Stimulated activated CD8-positive, alpha-beta memory T cell treated with anti-CD3 and anti-CD28 coated beads, Interleukin-7, amount 100 ng/mL, for 1 hour (primary cell): ENCODE measurements at places on chromosomes 6 and 20.

GRCh38 chr20:51631011-51631950 lies 88.8 kb upstream of the NFATC2 start:
- no peak for DNase-seq

DNA sequence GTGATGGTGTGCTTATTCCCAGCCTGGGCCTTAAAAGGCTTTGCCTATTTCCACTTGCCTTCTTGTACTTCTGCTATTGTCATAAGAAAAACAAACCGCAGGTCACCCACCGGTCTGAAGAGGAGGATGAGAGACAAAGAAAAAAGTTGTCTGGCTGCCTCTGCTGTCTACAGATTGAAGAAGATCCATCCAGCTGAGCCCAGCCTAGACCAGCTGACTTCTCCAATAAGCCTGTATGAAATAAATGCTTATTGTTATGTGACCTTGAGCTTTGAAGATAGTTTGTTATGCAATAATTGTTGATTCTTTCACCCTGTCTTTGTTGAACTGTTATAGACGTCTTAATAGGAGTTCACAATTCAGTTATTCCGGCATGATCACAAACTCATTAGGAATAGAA lies 223.8 kb upstream of the PRSS16 start:
- no peak for DNase-seq

DNA sequence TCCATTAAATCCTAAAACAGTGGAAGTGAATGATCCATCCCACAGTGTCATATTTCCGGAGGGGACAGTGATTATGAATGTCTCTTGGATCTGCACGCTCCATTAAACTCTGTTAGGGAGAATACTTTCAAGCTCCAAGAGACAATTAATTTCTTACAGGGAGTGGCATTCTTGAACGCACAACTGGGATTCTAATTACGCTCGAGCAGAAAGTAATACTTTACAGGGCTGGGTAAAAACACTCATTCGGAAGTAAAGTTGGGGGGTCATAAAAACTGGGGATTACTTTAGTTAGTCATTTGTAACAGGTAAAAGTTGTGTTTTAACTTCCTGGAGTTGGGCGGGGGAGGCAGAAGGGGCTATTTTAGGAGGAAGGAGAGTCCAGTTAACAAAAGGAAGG lies 151.8 kb downstream of the ZFP64 start:
- DNase-seq, result no peak

GRCh38 chr20:61901392-61902220 lies 164.1 kb downstream of the TAF4 start:
- no peak for DNase-seq

DNA sequence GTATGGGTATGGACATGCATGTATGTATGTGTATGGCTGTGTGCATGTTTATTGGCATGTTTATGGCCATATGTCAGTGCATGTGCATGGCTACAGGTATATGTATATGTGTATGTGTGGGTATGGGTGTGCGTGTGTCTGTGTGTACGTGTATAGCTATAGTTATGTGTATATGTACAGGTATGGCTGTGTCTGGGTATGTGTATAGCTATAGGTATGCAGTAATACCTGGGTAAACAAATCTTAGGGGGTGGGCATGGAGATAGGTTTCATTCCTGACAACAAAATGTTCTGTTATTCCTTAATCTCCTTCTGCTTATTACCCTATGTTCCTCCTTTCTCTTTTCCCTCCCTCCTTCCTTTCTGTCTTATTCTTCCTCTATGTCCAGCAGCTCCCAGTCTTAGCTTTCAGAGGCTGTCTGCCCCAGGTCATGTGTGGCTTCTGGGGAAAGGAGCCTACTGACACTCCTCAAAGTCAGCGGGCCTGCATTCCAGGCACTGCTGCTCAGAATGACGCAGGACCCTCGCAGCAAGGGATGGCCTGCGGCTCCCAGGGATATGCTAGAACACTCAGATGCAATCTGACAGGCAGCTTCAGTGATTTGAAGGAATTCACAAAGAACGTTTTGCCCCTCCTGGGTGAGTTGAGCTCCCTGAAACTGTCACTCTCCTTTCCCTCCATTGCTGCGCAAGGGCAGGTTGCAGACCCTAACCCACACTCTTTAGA lies 139.3 kb upstream of the PHACTR1 start:
- no peak for DNase-seq

DNA sequence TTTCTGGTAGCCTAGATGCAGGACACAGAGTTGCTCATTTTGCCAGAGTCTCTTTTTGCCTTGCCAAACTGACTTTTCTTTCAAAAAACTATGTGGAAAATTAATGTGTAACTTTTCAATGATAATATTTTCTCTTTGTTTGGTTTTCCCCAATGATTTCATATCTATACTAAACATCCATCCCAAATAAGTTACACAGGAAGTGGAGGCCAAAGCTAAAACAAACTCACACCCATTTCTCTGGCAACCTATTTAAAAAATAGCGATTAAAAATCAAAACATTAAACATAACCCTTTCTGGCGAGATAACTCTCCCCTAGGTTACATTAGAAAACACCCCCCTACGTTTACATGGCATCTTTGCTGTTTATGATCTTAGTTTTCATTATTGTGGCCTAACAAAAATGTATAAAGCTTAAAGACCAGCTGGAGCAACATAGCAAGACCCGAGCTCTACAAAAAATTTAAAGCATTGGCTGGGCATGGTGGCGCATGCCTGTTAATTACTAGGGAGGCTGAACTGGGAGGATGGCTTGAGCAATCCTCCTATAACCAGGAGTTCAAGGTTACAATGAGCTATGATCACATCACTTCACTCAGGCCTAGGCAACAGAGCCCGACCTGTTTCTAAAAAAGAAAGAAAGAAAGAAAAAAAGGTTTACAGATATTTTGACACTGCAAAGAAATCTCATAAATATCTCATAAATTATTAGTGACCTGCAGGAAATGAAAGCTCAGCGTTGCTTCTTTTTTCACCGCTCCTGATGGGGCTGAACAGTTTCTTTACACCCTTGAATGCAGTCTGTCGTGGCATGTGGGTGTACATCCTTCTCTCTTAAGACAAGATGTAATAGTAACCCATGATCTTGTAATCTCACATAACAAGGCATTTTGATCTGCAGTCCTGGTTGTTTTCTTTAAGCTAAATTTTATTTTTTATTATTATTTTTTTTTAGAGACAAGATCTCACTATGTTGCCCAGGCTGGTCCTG lies 32.8 kb upstream of the CEP85L start:
- no peak for DNase-seq

DNA sequence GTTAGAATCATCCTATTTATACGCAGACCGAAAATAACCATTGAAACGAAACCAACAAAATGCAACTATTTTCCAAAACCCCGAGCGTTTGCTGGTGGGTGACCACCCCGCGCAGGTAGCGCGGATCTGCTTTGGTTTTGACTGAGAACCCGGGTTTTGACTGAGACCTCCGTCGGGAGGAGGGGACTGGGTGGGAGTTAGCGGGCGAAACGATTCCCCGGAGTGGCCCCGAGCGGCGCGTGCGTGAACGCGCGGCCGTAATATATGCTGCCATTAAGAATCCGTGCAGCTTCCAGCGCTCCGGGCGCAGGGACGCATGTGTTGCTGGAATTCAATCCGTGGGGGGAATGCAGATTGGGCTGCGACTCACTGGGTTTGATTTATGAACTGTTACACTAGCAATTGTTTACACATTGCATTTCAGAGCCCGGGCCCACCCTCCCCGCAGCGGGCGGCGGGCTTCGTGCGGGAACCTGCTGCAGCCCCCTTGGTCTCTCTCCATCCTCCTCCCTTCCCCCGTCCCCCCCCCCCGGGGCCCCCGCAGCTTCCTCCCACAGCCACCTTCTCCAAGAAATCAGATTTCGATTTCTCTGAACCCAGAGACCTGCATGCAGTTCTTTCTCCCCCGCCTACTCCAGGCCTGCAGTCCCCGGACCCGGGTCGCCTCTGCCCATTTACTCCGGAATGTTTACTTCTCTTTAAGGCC lies 9.9 kb downstream of the NRN1 start:
- no peak for DNase-seq

DNA sequence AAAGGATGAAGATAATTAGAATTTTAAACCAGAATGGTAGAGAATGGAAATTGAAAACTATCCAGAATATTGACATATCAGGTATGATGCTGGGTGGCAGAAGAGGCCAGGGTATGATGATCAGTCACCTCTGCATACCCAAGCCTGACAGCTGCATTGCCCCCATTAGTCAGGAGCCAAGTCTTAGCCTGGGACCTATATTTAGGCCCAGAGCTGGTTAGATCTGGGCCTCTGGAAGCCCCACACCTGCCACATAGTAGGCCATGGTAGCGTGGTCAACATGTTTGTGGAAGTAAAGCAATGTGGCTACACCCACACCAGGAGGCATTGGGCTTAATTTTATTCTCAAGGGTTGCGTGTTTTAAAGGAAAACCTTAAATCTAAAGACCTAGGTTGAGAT lies 32.1 kb upstream of the CALHM6 start:
- no peak for DNase-seq

DNA sequence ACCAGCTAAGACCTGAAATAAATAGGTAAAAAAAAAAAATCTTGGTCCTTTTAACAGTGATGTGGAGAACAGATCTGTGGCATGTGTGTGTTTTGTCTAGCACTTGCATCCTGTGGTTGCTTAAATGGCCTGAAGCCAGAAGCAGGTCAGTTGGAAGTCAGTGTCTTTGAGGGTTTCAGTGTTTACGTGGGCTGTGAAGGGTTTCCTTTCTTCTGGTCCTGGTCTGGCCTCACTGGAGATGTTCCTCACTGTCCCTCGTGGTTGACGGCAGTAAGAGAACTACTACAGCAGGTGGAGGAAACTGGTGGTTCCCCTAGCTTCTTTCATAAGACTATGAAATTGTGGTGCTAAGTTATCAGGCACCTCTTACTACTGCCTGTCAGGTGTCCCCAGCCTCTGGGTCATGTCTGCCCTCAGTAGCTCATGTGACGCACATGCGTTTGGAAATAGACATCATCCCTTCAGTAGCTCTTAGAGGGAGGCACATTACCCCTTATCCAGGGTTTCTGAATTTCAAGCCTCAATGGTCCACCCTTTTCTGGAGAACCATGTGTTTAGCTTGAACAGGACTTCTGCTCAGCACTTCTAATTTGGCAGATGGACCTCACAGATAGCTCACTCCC lies 59.4 kb upstream of the SCP2D1 start:
- DNase-seq, result no peak

DNA sequence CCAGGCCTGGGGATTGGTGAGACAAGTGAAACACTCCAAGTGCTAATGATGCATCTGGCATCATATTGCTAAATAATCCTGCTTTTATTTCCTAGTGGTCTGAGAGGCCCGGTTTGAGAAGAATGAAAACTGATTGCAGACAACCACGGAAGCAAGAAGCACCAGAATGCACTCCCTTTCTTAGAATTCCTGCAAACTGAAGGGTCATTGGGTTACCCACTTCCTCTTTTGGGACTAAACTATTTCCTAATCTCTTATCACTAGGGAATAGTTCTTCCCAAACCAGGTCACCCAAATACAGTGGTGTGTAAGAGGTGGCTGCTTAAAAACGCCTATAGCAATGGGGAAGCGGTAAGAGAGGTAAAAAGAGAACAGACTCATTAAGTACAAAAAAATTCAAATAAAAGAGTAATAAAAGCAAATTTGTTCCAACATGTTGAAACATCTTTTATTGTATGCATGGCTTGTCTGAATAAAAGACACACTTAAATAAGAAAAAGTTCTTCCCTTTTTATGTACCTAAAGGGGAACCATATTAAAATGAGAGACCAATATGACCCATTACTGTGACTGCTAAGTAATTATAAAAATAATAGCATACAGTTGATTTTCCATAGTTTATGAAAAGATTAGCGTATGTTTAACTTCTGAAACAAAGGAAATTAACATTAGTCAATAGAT lies 125.8 kb downstream of the MYB start:
- DNase-seq, result no peak

DNA sequence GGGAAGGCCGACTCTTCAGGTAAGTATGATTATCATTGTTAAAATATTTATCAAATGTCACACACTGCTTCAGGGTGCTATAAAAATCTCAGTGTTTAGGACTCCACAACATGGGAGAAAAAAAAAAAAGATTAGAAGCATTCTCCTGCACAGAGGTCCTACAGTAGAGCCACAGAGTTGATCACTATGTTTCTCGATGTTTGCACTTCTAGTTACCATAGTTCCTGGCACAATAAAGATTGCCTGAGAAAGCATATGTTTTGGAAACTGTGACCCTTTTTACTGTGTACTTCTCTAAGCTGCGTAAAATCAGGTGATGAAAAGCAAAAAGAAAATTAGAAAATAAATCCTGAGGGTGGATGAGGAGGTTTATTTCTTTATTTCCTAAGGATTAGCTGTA lies 269.9 kb upstream of the SYNCRIP start:
- DNase-seq, result no peak

- no peak for DNase-seq
Observed at GRCh38 chr6:20202324-20202658, 10.0 kb downstream of the MBOAT1 start.

DNA sequence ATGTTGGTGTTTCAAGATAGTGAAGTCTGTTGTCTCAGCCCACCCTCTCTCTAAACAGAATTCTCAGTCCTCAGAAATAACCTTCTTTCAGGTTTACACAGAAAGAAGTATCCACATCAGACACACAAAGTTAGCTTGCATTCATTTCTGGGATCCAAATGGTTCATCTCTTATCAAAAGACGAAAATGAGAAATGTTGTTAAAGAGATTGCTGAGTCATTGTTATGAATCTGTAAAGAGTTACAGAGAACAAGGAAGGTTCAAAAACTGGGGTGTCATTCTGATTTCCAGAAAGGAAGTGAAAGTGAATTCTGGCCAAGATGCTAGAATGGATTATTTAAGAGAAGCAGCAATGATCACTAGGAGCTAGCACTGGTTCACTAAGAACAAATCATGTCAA lies 90.5 kb upstream of the ATXN1 start:
- DNase-seq, result no peak

DNA sequence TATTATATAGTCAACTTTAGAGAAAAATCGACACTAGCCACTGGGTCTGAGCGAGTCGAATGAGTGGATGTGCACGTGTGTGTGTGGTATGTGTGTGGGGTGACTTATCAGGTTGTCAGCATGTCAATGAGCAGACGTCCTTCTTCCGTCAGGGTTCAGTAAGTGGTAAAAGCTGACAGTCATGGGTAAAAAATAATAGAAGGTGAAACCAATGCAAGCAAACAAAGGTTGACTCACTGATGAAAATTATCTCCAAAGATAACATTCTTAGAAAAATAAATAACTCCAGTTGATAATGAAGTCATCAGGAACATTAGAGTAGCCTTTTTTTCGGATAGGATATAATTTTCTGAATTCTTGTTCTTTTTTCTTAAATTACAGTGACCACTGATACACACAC lies 243.8 kb upstream of the FOXQ1 start:
- DNase-seq, result no peak

DNA sequence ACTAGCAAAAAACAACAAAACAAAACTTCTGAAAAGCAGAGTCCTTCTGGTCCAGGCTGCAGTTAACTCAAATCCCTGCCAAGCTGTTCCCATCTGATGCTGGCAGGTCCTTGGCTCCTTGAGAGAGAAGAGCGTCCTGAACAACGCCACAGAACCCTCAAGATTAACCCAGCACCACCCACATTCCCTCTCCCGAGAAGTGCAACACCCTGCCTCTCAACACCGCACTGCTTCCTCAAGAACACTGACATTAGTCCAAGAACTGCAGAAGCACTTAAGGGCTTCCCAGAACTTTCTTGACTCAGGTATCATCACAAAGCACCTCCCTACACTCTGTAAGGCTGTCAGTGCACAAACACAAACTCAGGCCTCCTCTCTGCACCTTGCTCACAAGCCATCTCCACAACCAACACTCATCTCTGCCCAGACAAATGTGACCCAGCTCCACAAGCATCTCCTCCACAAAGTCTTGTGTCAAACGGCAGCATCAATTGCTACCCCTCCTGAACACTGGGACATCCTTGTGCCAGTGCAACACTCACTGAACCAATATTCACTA lies 7.5 kb downstream of the MRPL14 start:
- DNase-seq, result no peak
